Mucosa of descending colon (tissue), 3 donors: ENCODE measurements at places on chromosomes 1 and 21.

DNA sequence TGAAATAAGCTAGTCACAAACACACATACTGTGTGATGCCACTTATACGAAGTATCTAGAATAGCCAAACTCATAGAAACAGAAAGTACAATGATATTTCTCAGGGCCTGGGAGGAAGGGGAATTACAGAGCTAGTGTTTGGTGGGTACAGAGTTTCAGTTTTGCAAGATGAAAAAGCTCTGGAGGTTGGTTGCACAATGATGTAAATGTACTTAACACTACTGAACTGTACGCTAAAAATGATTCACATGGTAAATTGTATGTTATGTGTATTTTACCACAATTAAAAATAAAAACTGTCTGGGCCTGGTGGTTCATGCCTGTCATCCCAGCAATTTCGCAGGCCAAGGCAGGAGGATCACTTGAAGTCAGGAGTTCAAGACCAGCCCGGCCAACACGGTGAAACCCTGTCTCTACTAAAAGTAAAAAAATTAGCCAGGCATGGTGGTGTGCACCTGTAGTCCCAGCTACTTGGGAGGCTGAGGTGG, 15.3 kb upstream of the FHAD1 start:
- DNase-seq = no peak

GRCh38 chr1:101613546-101613945, 376.7 kb downstream of the S1PR1 start:
- DNase-seq = no peak

GRCh38 chr1:214983126-214983869, 99.2 kb upstream of the KCNK2 start:
- no peak for DNase-seq

DNA sequence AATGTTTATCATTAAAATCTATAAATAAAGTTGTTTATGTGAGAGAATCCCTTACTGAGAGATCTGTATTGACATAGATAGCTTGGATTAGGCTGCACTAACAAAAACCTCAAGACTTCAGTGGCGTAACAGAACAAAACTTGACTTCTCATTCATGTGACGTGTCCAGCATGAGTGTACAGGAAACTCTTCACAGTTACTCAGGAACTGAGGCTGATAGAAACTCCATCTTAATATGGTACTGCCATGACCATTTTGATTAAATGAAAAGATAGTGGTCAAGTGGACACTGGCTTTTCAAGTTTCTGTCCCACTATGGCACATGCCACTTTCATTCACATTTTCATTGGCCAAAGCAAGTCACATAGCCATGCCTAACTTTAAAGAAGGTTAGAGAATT, 3.7 kb downstream of the ST3GAL3 start:
- DNase-seq = no peak

GRCh38 chr1:65882076-65882475, 89.4 kb downstream of the PDE4B start:
- DNase-seq = no peak

DNA sequence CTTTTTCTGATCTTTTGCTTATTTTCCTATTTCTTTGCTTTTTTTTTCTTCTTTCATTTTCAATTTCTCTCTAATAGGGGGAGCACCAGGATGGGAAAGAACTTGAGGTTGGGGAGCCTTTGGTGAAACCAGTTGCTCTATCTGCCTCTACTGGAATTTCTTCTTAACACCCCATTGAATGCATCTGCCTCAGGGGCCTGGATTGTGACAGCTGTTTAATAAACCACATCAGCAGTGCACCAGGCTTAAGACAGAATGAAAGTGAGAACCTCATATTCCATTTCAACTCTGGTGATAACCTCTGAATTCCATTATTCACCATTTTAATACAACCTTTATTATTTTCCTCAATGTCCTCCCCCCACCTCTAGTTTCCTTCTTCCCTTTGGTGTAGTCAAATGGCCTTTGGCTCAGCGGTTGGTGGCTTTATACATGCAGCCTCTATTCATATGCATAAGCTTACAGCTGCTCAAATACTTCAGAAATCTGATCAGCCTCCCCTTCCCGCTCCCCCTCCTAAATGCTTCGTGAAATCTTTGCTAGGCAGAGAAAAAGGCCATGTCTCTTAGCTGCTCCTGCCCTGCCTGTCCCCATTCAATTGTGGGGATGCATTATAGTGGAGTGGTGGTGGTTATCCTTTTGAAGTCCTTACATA, 537.3 kb upstream of the PLXNA2 start:
- DNase-seq = no peak

DNA sequence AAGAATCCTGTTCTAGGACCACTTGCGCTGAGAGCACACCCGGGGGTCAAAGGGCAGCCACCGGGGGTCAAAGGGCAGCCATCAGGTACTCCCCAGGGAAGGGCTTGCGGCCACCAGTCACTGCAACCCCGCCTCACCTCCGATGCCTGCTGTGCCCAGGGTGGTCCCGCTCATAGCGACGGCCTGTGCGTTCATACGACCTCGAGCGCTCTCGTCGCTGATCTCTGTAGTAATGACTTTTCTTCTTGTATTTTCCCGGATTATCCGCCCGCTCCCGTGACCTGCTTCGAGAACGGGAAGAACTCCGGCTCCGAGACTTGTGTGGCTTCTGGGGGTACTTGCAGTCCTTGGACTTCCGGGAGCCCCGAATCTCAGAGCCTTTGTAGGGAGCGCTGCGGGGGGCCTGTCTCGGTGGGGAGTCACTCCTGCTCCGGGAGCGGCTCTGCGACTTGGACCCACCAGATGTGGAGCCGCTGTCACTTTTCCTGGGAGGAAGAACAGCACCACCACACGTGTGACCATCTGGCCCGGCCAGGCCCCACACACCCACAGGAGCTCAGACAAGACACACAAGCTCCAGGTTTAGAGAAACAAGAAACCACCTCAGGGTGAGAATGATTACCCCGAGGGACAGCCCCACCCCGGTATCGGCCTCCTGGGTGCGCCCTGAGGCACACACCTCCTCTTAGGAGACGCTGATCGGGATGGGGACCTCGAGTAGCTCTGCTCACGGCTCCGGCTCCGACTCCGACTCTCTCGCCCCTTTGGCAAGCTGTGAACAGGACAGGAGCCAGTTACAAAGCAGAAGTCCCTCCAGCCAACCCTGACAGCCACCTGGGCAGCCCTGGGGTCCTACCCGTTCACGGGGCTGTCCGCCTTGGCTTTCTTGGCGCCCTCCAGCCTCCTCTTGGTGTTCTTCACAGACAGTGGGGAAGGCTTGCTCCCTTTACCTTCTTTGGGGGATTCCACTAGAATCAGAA, 11.7 kb downstream of the CCNL2 start:
- DNase-seq = no peak

- no peak for DNase-seq
Observed at GRCh38 chr1:246226041-246226440, 281.0 kb downstream of the SMYD3 start.

DNA sequence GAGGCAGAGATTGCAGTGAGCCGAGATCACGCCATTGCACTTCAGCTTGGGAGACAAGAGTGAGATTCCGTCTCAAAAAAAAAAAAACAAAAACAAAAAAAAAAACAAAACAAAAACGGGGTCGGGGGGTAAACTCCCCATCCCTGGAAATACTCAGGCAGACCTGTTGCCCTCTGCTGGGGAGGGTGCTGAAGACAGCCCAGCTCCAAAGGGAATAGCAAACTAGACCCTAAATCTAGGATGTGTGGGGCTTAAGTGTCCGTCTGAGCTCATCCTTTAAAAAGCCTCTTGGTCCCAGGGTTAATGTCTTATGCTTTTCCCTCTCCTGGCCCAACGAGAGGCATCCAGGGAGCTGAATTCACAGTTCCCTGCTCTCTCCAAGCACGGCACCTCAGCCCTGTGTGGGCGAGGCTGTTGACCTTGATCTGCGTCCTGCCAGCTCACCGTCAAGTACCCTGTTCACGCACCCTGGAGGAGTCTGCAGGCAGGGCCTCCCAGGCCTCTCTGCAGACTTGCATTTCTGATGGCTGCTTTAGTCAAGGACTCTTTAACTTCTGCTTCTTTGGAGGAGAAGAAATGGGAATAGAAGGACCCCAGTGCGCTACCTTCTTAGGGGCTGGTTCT, 22.3 kb downstream of the KCND3 start:
- no peak for DNase-seq

DNA sequence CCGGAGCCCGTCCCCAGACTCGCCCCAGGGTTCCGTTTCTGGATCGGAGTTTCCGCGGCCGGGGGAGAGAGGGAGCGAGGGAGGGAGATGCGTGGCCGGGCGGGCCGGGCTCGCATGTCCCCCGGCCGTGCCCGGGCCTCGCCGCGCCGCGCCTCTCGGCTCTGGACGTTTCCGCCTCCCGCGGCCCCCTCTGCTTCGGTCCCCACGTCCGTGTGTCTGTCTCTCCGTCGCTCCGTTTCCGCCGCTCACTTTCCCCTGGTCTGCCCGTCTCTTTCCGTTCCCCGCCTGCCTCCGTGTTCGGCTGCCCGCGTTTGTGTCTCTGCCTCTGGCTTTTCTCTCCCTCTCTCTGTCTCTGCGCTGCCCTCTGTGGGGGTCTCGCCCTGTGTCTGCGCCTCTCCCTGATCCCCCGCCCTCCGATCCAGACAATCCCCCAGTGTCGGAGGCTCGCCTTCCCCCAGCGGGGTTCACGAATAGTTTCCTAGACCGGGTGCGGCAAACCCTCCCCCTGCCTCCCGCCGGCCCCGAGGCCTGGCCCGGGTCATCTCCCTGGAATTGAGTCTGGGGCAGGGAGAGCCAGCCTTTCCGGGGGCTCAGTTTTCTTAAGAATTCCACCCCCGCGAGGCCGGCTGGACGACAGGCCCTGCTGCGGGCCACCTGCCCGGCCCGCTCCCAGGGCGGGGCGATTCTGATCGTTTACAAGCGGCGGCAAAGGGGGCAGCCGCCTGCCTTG, 735 bp downstream of the NBL1 start:
- DNase-seq = peak; percentile 77

- DNase-seq = no peak
Observed at GRCh38 chr1:226425431-226426031, 17.6 kb upstream of the PARP1 start.

DNA sequence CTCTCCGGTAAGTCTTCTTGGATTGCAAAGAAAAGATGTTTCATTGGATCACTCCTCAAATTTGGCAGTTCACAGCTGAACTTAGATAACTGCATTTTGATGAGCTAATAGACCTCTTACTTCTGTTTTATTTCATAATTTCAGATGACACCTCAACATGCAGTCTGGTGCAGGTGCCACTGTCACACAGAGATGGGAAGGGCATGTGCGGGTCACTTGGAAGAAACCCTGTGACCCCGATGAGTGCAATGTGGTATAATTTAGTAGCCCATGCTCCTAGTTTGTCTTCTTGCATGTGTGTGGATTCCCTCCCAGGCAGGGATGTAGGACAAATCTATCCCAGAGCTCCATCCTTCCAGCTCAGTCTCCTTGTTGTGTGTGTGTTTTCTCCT, 481 bp upstream of the SLAMF1 start:
- no peak for DNase-seq

DNA sequence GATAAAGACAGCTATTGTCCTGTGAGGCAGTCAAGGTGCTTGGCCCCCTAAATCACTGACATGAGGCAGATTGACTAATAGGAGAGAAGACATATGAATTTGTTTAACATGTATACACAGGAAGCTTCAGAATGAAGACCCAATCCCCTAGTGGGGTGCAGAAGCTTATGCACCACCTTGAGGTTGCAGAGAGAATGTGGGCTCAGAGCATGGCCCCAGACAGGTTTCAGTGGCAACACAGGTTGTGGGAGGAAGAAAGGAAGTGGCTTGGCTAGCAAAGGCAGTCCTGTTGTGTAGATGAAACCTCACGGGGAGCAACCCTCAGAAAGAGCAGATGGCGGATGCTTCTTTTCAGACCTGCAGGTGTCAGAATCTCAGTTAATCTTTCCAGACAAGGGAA, 37.0 kb upstream of the PARP1 start:
- DNase-seq = no peak

DNA sequence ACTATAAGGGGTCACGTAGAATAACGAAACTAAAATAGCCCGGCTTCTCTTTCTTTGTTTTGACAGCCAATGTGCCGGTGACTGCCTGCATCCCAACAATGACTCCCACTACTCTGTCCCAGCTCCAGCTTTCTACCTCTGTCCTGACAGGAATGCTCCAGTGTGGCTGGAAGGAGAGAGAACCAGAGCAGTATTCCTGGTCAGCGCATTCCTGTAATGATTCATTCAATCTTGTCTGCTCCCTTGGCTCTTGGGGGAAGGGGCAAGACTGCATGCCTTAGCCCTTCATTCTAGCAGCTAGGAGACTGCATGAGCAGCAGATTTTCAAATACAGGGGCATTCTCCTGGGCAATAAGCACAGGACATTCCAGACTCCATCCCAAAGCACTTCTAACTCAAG, 132.1 kb upstream of the PRMT6 start:
- DNase-seq = no peak

DNA sequence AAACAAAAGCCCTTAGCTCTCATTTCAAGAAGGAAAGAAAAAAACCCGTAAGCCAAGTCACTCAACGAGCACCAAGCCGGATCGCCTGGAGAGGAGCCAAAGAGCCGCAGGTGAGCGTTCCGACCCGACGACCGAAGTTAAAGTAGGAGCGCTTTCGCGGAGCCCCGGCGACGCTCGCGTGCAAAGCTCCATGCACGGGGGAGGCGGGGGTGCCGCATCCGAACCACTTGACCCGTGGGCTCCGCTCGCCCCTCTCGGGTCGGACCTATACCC, 382 bp downstream of the GPBP1L1 start:
- peak; percentile 82 for DNase-seq

DNA sequence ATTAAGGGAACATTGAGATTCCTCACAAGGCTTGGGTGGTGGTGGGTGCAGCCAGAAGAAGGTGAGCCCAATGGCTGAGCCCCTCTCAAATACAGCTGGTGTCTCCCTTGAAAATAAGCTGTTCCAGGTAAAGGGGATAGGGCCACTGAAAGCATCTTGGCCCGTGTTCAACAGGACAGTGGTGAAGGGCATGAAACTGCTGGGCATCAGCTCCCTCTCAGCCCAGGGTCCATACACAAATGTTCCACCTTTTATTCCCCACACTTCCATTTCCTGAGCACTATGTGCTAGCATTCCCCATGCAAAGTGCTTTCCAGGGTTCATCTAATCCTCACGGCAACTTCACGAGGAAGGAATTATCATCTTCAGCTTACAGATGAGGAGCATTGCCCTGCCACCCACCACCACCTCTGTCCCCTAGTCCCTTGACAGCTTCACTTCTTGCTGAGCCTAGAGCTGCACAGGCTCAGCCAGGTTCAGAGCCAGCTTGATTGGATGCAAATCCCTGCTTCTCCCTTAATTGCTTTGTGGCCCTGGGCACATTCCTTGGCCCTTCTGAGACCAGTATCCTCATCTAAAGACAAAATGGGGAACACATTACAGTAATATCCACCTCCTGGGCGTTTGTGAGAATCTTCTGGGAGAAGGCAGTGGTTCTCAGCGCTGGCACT, 9.6 kb downstream of the TAGLN2 start:
- no peak for DNase-seq

GRCh38 chr1:115924770-115925169, 51.5 kb upstream of the SLC22A15 start:
- no peak for DNase-seq

GRCh38 chr1:37741130-37741529, 23.8 kb downstream of the EPHA10 start:
- DNase-seq = no peak

GRCh38 chr1:115217150-115218033, 120.7 kb downstream of the NGF start:
- no peak for DNase-seq
